Right atrium auricular region (tissue), 2 donors: ENCODE measurements at places on chromosomes 1 and 21. TPM values are rescaled to one million over a fixed set of nuclear protein-coding genes. Genes with fewer than 3 reads are reported as not detected.

The IVL gene
- not detected for total RNA-seq

DNA sequence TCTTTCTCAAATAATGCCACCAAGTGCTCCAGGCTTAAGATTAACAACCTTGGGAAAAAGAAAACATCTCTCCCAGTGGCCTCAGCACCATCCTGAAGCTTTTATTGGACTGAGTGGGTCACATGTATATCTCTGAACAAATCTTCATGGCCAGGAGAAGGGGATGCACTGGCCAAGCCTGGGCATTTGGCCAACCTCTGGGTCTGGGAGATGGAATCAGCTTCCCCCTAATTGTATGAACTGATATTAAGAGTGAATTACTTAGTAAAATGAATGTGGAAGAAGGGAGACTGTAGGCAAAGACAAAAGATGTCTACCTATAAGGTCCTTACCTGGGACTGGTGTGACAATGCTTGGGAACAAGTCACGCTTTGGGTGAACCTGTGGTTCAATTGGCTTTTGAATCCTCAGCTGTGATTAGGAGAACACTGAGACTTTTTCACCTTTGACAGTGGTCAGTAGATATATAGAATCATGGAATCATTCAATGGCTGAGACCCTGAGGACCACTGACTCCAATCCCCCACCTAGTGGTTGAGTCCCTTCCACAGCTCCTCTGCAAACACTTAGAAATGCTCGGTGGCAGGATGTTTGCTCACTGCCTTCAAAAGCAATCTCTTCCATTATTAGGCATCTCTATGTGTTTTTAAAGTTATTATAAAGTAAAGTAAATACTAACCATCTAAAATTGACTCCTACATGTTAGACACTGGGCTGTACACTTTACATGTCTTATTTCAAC, 102.6 kb upstream of the ATP1A1 start:
- DNase-seq = no peak

DNA sequence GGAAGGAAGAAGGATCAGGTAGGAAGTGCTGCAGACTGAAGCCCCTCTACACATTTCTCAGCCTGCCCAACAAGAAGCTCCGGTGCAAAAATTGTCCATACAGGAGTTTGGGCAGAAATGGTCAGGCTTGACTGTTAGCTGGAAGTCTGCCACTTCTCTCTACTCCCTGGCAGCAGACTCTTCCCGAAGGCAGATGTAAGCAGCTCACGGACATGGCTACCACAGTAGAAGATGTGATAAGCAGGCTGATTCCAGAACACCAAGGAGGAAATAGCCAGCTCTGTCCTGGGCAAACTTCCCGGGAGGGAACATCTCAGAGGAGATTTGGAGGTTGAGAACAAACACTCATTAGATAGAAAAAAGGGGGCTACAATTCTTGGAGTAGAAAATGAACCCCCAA, 52.6 kb downstream of the TRABD2B start:
- DNase-seq = no peak

The TBX19 gene
- total RNA-seq = 0.63 TPM

DNA sequence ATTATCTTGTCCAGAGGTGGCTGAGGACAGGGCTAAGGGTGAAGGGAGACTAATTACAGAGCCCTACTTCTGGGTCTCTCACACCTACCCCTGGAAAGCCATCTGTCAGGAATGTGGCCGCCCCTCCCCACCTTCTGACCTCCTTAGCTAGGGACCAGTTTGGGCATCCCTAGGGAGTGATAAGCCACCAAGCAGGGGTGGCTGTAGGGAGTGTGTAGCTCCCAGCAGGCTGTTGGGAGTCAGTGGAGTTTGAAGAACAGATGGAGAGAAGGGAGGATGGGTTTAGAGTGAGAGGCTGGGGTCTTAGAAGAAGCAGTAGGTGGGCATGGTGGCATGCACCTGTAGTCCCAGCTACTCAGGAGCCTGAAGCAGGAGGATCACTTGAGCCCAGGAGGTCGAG, 808 bp upstream of the SERINC2 start:
- DNase-seq = no peak

DNA sequence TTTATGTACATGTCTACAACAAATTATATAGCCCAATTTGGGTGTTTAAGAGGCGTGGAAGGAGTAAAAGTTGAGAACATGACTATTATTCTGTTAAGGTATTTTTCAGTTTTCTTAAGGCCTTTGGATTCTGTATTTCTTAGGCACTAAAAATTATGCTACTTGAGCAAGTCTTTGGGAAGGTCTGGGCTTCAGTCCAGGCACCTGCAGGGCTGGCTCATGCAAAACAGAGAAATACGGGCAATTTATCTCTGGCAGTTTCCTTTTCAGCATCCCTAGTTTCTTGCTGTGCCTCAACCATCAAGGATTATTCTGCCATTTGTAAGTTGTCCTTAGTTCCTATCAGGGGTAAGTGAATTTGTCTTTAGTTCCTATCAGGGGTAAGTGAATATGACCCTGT, 358.8 kb upstream of the B3GALT2 start:
- DNase-seq = no peak

The SHE gene
- 10.8 TPM for total RNA-seq

DNA sequence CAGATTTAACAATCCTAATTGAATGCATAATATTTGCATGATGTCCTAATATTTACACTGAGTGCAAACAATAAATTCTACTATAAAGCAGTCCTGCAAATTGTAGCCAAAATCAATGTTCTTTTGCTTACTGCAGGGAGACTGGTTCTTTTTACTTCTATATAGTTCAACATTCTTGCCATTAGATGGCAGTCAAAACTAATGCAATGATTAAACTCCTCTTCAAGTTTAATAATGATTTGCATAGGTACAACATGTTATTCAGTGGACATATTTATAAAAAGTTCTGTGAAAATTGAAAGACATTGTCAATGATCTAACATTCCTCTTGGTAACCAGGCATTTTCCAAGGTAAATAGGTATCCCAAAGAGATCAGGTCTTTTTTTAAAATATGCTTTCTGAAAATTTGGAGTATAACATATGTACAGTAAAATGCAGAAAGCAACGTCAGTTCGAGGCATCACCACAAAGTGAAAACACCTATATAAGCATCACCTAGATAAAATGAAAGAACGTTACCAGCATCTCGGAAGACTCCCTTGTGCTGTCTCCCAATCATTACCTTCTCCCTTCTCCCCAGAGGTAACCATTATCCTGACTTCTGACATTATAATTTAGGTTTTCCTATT, 9.8 kb upstream of the FNBP1L start:
- DNase-seq = no peak
